ENCODE measurements at places on chromosomes 12 and 14. TPM values are rescaled to one million over a fixed set of nuclear protein-coding genes. Genes with fewer than 3 reads are reported as not detected.

The CLEC2B gene
- total RNA-seq = 1.8 TPM

The SERPINA1 gene
- total RNA-seq = 0.67 TPM

The IAPP gene
- total RNA-seq = not detected

The NANOG gene
- total RNA-seq = not detected

The ACSS3 gene
- 0.05 TPM for total RNA-seq

The PTPN21 gene
- total RNA-seq = 8.7 TPM

The SRSF9 gene
- total RNA-seq = 225 TPM

The ANO4 gene
- total RNA-seq = not detected

The ADCY6 gene
- 16.4 TPM for total RNA-seq

The HRK gene
- total RNA-seq = 0.76 TPM

The ASCL1 gene
- not detected for total RNA-seq

The LMBR1L gene
- total RNA-seq = 12.5 TPM

The EIF2S3B gene
- 0.88 TPM for total RNA-seq

The E2F7 gene
- 7.0 TPM for total RNA-seq

The RTN1 gene
- 0.06 TPM for total RNA-seq

The OTOGL gene
- total RNA-seq = not detected

The TMEM30B gene
- 0.27 TPM for total RNA-seq

The ADAM21 gene
- total RNA-seq = not detected

The NDUFB1 gene
- total RNA-seq = 325 TPM

The MYO1H gene
- total RNA-seq = not detected

The RTL1 gene
- total RNA-seq = 0.26 TPM

The PTPRO gene
- 0.06 TPM for total RNA-seq

The GALNT9 gene
- total RNA-seq = 4.4 TPM

The CLEC1B gene
- total RNA-seq = not detected

The SERPINA9 gene
- total RNA-seq = not detected

The ACSM4 gene
- total RNA-seq = not detected

The BICDL1 gene
- total RNA-seq = 4.2 TPM

The KRT75 gene
- 0.13 TPM for total RNA-seq

The NEUROD4 gene
- total RNA-seq = 0.02 TPM

The MYL2 gene
- 0.13 TPM for total RNA-seq

The TAS2R30 gene
- total RNA-seq = not detected

The AQP6 gene
- total RNA-seq = not detected

The KRT72 gene
- not detected for total RNA-seq

The MYG1 gene
- total RNA-seq = 96.8 TPM

The WNT5B gene
- total RNA-seq = 2.2 TPM

The SPIC gene
- not detected for total RNA-seq

The MFAP5 gene
- total RNA-seq = 0.14 TPM

The IFNG-AS1 gene
- total RNA-seq = not detected

The PLXNC1 gene
- 0.06 TPM for total RNA-seq

The SERPINA4 gene
- not detected for total RNA-seq

The CLEC14A gene
- total RNA-seq = not detected

The RNF212B gene
- total RNA-seq = not detected

The DNAJC22 gene
- 20.7 TPM for total RNA-seq

The GALNT8 gene
- not detected for total RNA-seq
